DMS 273 treated with DMSO at 0.1 percent for 48 hours (cell line): ENCODE measurements at places on chromosomes 13 and 19.

- peak; percentile 30 for DNase-seq
These were observed 95.2 kb downstream of the LRCH1 start for GRCh38 chr13:46648166-46648607.

GRCh38 chr19:3176715-3177501 lies 1.7 kb upstream of the S1PR4 start:
- no peak for DNase-seq

- DNase-seq = no peak
These were observed 42.8 kb upstream of the DCUN1D2 start for GRCh38 chr13:113533161-113533840.

- no peak for DNase-seq
These were observed 10.2 kb downstream of the DHRS12 start for GRCh38 chr13:51793570-51794271.

GRCh38 chr19:30391554-30392551 lies 19.7 kb downstream of the ZNF536 start:
- DNase-seq = no peak

DNA sequence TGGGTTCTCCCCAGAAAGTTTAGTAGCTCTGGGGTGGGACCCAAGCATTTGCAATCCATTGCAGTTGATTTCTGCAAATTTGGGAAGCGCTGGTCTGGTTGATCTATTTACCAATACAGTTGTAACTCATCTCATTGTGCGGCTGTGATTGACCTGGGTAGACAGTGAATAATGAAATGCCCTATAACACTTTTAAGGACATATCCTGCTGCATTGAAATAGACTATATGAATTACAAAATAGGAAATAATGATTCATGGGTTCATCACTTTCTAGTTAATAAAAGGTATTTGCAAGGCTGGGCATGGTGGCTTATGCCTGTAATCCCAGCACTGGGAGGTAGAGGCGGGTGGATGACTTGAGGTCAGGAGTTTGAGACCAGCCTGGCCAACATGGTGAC lies 59.0 kb upstream of the FARP1 start:
- DNase-seq = no peak

DNA sequence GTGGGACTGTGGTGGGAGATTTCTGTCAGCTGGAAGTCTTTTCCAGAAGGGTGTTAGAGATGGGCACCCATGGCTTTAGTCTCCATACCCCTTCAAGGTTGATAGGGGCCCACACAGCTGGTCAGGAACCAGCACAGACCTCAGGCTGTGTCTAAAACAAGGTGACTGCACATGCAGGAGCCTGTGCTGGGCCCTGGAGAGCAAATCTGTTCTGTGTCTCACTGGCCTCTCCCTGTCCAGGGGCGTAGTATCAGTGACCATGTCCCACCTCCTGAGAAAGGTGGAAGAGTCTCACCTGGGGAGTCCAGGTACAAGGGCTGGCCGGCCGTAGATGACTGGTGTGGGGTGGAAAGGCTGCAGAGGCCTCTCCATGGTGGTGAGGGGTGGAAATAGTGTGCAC lies 19.4 kb downstream of the ZNF175 start:
- no peak for DNase-seq

GRCh38 chr19:47503130-47503825 lies 11.6 kb downstream of the NAPA start:
- no peak for DNase-seq

- DNase-seq = peak; percentile 95
These were observed at the start of gene FIZ1 for GRCh38 chr19:55599468-55599841. Gene FIZ1, minus strand, starts transcription at chr19:55599517. Its CDS starts 1,652 bp downstream, at chr19:55597865.
